ENCODE measurements at places on chromosomes 11 and 22.
A peak's percentile ranks its signal among the peaks of the same experiment; 100 is the strongest.

GRCh38 chr11:83047515-83048225 is 24.0 kb downstream of the RAB30 start:
- no peak for DNase-seq

DNA sequence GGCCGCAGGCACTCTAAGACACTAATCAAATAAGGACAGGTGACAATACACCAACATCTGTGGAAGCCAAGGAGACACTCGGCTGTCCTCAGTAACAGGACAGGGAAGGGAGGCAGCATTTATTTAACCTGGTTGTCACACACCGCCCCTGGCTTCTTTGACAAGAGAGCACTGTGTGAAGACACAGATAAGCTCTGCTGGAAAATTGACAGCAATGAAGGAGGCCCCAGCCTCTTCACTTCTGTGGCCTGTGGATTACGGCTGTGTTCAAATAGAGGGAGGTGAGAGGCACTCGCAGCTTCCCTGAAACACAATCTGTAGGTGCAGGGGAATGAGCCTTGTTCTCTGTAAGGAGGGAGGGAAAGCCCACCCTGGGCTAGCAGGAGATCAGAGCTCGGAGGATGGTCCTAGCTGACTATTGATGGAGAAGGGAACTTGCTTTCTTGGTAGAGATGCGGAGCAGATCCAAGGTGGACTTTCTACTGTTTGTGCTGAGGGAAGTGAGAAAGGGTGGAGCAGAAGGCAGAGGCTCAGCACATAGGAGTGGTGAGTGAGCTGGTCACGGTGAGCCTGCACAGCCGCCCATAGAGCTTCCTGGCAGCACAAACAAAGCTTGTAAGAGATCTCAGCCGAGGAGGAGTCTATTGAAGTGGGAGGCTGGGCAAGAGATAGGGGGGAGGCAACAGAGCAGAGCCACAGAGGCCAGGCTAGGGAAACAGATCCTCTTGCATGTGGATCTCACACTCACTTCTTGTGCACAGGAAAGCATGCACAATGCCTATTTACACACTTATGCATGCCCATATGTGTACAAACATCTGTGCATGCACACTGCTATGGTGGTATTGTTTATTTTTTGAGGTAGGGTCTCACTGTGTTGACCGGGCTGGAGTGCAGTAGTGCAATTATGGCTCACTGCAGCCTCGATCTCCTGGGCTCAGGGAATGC is 114.6 kb upstream of the THY1 start:
- no peak for DNase-seq

- peak; percentile 52 for DNase-seq
These were observed 67.3 kb upstream of the NUP50 start for GRCh38 chr22:45096256-45096907.

DNA sequence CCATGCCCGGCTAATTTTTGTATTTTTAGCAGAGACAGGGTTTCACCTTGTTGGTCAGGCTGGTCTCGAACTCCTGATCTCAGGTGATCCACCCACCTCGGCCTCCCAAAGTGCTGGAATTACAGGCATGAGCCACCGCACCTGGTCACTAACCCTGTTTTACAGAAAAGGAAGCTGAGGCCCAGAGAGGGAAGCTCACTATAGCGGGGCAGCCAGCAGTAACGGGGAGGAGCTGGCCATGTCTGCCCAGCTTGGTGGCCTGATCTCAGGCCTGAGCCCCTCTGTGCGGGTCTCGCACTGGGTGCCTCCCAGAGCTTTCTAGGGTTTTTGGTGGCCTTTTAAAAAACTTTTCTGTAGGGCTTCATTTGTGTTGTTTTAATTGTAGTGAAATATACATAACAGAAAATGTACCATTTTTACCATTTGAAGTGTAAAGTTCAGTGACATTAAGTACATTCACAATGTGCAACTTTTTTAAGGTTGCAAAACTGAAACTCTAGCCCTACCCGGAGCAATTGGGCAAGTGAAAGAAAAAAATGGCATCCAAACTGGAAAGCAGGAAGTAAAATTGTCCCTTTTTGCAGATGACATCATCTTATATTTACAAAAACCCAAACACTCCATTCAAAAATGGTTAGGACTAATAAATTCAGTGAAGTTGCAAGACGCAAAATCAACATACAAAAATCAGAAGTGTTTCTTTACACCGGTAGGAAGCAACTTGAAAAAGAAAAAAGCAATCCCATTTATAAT is 14.5 kb upstream of the CYTH4 start:
- DNase-seq: no peak

- peak; percentile 21 for DNase-seq
These were observed 1.0 kb downstream of the FJX1 start for GRCh38 chr11:35619116-35619854.

DNA sequence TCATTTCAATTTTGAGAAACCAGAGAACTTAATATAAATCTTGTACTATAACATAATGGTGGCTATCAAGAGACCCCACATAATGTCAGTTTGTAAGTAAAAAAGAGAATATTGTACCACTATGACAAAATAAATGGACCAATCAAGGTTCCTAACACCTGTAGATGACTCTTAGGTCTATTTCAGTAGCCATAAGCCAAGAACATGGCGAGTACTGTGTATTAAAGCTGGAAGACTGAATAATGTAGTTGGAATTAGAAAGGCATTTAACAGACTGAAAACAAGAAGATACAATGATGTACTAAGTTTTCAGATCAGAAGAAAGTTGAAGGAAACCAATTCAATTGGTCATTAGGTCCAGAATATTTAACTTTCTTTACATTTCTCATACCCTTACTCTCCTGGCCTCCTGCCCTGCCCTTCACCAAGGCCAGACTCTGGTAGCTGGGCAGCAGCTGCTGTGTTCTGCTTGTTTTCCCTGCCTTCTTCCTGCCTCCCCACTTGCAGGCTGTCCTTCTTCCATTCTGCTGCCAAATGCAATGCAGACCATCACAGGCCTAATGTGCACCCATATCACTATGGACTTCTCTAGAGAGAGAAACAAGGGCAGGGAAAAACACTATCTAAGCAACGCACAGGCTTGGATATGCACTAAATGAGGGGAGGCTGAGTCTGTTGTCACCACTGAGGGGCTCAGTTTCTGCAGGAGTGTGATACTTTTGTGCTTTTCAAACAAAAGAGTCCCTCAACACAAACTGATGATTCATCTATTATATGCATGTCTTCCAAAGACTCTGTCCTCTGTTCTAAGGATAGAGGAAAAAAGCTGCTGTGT is 60.1 kb downstream of the RAB30 start:
- no peak for DNase-seq

DNA sequence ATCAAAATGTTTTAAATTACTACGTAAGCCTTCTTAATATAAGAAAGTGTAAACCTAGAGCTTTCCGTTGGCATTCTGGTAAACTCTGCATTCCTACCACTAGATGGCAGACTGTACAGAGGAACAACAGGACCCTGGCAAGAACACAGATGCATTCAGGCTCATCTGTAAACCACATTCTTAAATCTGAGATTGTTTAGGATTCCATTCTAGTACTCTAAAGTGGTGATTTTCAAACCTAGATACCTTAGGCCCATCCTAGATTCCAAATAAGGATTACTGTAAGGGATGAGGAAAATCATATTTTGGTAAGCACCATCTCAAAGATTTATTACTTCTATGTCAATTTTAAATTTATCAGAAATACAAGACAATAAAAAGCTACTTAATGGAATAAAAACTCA is 26.9 kb downstream of the PICALM start:
- peak; percentile 40 for DNase-seq

- no peak for DNase-seq
These were observed 37.4 kb downstream of the PDGFB start for GRCh38 chr22:39207141-39208012.

DNA sequence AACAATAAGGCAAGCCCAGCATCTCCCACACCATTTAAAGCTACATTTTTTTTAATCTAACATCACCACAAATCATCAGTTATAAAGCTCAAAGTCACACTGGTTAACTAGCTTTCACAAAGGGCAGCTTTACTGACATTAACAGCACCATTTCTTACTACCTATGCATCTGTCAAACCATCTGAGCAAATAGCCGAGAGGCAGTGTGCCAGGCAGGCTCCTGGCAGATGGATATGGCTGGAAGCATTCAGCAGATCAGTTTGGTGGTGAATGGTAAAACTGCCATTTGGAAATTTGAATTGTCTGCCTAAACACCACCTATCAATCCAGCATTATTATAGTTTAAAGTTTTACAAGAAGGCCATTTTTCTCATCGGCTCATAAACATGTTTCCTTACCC is 131.2 kb downstream of the TTC28 start:
- no peak for DNase-seq

GRCh38 chr11:114121804-114122504 is 62.4 kb downstream of the ZBTB16 start:
- no peak for DNase-seq

DNA sequence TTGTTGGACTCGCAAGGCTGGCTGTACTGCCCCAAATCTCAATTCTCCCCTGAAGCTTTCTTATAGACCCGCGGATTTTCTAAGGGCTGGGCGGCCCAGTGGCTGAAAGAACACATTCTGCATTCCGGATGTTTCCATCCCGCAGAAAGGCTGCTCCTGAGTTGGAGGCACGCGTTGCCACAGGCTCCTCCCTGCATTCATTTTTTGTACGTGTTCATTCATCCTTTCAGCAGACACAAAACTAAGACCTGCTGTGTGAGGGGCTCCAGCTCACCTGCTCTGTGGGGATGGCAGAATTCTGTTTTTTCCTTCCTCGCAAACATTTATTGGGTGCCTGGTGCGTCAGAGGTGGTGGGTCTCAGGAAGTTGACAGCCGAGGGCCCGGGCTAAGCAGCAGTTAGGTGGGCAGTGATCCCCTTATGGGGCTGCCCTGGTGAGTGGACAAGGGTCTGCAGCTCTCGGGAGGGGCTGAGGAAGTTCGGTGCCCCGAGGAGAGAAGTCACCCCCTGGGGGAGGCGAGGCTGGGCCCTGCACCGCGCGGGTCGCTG is 23.7 kb downstream of the SHANK3 start:
- DNase-seq: no peak

GRCh38 chr22:24028533-24028932 is 17.4 kb downstream of the CABIN1 start:
- no peak for DNase-seq

DNA sequence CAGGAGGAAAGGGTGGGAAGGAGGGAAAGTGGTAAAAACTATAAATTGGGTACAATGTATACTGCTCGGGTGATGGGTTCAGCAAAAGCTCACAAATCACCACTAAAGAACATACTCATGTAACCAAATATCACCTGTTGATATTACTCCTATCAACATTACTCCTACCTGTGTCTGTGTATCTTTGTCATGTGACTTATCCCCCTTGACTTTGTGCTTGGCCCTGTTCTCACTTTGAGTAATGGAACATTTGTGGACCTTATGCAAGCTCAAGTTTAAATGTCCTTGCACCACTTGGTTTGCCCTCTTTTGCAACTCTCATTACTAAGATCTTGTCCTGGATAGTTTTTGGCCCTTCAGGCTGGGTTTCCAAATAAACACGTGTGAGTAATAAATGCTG is 39.0 kb downstream of the ZNF280B start:
- DNase-seq: no peak

DNA sequence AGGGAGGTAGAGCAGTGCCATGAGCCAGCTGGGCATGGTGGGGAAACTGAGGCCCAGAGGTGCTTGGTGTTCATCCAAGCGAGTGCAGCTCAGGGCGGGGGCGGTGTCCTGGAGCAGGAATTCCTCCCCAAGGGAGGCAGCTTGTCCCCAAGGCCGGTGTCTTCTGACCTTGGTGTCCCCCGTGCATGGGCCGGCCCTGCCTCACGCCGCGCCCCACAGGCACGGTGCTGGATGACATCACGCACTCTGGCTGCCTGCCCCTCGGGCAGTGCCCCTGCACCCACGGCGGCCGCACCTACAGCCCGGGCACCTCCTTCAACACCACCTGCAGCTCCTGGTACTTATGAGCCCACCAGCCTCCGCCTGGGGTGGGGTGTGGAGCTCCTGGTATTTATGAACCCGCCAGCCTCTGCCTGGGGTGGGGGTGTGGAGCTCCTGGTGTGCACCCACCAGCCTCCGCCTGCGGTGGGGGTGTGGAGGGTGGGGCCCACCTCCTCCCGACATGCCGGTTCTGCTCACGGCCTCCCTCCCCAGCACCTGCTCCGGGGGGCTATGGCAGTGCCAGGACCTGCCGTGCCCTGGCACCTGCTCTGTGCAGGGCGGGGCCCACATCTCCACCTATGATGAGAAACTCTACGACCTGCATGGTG is 6.7 kb downstream of the MUC5B start:
- DNase-seq: no peak

DNA sequence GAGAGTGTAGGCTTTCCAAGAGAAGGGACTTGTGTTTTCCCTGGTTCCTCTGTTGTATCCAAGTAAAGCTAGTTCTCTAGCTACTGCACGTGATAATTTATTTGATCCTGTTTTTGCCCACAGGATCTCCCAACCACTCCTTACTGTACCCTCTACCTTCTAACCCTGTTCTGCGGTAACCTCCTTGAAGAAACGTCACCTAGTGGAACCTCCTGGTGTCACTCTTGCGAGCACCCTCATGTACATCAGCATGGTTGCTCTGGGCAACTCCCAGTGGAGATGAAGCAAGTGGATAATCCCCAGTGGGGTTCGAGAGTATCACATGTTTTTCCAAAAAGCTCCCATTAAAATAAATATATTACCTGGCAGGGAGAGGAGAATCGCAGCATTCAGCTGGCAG is 108.9 kb upstream of the CLMP start:
- no peak for DNase-seq

GRCh38 chr11:9396752-9397151 is 12.3 kb downstream of the IPO7 start:
- no peak for DNase-seq

DNA sequence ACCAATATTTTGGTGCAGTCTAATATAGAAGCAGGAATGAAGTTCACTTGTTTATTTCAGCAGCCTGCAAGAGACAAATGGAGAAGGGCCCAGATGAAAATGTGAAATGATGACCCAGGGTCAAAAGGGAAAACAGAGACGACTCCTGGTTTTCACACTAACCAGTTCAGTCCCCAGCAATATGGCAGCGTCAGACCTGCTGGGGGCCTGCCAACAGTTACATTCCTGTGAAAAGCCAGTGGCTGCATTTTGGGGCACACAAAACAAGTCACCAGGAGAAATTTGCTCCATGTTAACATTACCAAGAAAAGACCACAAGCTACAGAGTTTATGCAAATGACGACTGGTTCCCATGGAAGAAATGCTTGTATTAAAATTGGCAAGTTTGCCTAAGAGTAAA is 80.2 kb downstream of the CCDC34 start:
- no peak for DNase-seq

GRCh38 chr22:20940186-20940651 is 23.0 kb downstream of the CRKL start:
- DNase-seq: no peak

GRCh38 chr11:16669799-16670415 is 68.5 kb upstream of the C11orf58 start:
- DNase-seq: no peak

GRCh38 chr22:40638261-40638660 is 1.7 kb upstream of the MRTFA start:
- DNase-seq: no peak

- no peak for DNase-seq
These were observed 53.6 kb upstream of the VSTM5 start for GRCh38 chr11:93903989-93904388.

DNA sequence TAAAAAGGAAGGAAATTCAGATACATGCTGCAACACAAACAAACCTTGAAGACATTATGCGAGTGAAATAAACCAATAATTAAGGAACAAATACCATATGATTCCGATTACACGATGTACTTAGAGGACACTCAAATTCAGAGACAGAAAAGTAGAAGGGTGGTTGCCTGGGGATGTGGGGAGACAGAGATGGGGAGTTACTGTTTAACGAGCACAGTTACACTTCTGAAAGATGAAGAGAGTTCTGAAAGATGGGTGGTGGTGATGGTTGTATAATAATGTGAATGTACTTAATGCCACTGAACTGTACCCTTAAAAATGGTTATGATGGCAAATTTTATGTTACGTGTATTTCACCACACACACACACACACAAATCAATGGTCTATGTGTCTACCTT is 14.7 kb downstream of the ZBTB44 start:
- no peak for DNase-seq

All from stimulated activated CD4-positive, alpha-beta T cell treated with anti-CD3 and anti-CD28 coated beads, Interleukin-2, amount 100 ng/mL, for 48 hours (primary cell).